ENCODE measurements at places on chromosomes 1 and 21. TPM values are rescaled to one million over a fixed set of nuclear protein-coding genes. Genes with fewer than 3 reads are reported as not detected.

The CD1D gene
- total RNA-seq, result not detected

The FAM78B gene
- total RNA-seq, result not detected

The MSH4 gene
- total RNA-seq, result not detected

The ZP4 gene
- total RNA-seq, result not detected

The BATF3 gene
- total RNA-seq, result 0.86 TPM

The PEAR1 gene
- total RNA-seq, result 2.2 TPM

DNA sequence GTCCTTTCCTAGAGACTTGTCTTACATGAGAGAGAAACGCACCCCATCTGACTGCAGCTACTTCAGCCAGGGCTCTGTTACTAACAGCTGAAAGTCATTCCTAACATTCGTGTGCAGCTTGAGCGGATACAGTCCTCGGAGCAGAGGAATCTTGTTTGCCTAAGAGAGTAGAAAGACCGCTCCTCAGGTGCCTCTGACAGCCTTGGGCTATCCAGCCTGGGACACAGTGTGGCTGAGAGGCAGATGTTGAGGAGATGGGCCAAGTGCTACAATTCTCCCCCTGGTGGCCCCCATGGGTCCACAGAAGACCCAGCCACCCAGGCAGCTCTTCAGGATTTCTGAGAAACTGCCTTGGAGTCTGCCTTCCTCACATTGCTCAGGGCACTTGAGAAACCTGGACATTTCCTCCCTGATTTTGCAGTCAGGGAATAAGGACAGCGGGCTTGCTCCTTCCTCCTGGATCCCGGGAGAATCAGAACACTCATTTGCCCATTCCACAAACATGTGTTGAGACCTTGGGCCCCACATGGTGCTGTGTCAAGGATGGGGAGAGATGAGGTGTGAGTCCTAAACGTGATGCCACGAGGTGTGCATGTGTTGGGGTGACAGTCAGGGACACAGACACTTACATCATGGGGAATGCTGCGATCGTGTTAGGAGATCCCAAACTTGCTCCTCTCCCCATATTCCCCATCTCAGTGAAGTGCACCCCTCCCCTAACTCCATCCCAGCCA, 13.1 kb downstream of the TRIM62 start:
- no peak for DNase-seq

DNA sequence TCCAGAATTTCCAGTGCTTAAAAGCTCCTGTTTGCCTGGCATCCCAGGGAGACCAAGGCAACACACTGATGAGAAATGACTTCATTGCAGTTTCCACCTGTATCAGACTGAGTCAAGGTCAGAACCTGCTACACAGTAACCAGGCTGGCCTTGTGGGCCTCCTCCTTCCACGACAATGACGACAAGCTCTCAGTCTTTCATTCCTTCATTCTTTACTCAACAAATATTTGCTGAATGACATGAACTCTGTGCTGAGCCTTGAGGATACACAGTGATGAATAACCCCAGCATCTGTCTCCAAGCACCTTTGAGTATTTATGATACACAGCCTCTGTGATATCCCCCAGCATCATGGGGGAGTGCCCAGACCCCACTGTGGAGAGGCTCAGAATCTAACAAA, 8.9 kb upstream of the LCE5A start:
- DNase-seq, result peak; percentile 76

DNA sequence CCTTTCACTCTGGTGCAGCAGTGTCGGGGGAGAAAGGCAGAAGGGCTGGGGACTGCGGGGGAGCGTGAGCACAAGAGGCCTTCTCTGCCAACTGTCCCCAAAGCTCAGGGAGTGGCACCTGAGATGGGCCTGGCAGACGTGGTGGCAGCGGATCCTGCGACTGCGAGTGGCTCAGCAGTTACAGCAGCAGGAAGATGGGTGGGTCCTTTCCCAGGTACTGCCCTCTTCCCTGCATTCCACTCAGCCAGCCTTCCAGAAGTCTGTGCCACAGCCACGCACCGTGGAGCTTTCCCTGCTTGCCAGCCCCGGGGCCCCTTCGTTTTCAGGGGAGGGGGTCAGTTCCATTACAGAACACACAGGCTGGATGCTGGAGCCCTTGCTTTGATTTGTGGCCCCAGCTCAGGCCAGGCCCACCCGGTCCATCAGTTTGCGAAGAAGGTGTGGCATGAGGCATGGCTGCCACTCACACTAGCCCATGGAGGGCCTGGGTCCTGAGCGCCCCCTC, 17.2 kb downstream of the MTHFR start:
- no peak for DNase-seq

DNA sequence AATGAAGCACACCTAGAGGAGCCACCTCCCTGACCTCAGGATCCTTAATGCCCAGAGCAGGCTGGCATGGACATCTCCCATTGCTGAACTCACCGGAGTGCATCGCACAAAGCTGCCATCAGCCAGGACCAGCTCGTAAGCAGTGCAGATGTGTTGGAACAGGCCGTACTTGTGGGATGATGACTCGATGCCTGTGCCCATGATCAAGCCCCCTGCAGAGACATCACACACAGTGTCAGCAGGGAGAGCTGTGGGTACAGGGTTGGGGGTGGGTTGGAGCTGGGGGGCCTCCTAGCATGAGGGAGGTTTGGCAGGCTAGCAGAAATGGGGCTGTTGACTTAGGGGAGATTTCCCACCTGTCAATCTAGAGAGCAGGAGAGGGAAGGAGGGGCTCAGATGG, 12.0 kb downstream of the DHCR24 start:
- DNase-seq, result no peak

DNA sequence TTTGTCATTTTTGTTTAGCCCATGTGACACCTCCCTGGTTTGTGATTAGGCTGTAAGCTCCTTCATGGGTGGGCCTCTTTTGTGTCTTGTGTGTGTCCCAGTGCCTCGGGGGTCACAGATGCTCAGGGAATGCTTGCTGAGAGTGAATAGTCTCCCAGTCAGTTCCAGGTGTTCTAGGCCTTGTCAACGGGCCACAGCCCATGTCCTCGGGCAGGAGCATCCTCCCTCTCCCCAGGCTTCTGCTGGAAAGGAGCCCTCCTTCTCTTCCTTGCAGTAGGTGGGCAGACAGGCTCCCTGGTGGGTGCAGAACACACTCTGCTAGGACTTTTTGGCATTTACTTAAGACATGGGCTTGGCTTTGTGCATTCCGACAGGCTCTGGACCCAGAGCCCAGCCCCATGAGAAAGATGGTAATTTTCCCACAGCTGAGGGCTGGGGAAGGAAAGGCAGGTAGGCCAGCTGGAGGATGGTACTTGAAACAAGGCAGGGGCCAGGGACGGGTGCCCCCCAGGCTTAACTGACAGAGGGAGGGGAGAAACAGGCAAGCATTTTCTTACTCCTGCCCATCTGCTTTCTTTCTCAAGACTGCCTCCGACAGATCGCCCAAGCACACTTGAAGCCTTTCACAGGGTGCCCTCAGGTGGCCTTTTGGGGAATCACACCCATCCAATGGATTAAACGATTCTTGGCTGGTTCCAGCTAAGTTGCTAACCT, 7.1 kb upstream of the CPLANE2 start:
- peak; percentile 89 for DNase-seq

DNA sequence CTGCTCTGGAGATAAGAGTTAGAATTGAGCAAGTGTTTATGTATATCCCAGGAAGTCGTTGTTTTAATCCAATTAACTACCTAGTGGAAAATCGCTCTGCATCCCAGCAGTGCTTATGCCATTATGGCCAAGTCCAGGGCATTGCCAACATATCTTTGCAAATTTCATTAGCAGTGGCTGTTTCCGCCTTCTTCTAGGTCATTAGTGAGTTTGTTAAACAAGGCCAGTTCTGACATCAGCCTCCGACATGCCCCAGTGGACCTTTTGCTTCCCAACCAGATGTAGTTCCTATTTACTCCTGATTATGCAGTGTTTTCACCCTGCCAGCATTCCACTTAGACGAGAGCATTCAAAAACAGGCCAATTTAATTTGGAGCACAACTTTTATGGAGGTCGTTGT, 106.8 kb upstream of the FAM78B start:
- no peak for DNase-seq

GRCh38 chr1:155131285-155131684, 3.6 kb downstream of the EFNA1 start:
- no peak for DNase-seq

- DNase-seq, result peak; percentile 91
Measured at GRCh38 chr1:34199927-34200326, 23.2 kb downstream of the C1orf94 start.

- DNase-seq, result no peak
Measured at GRCh38 chr21:46527801-46528200, 69.1 kb downstream of the DIP2A start.

All from GM23248 (cell line).